ENCODE measurements at places on chromosomes 2 and 18.

GRCh38 chr18:55950379-55951166 lies 362.6 kb upstream of the TCF4 start:
- H3K27me3 ChIP-seq = no peaks in the 10 kb centered on the region
- no peak overlapping the region for H3K27ac ChIP-seq
- no peaks in the 10 kb centered on the region for H3K4me1 ChIP-seq

- H3K27me3 ChIP-seq = no peaks in the 10 kb centered on the region
- peak overlapping the region; percentile 100 for H3K4me3 ChIP-seq
- peak; percentile 81 for DNase-seq
- H3K27ac ChIP-seq = peak overlapping the region; percentile 95
- no peaks in the 10 kb centered on the region for H3K36me3 ChIP-seq
These were observed 43.7 kb downstream of the HDLBP start for GRCh38 chr2:241271706-241272302.

DNA sequence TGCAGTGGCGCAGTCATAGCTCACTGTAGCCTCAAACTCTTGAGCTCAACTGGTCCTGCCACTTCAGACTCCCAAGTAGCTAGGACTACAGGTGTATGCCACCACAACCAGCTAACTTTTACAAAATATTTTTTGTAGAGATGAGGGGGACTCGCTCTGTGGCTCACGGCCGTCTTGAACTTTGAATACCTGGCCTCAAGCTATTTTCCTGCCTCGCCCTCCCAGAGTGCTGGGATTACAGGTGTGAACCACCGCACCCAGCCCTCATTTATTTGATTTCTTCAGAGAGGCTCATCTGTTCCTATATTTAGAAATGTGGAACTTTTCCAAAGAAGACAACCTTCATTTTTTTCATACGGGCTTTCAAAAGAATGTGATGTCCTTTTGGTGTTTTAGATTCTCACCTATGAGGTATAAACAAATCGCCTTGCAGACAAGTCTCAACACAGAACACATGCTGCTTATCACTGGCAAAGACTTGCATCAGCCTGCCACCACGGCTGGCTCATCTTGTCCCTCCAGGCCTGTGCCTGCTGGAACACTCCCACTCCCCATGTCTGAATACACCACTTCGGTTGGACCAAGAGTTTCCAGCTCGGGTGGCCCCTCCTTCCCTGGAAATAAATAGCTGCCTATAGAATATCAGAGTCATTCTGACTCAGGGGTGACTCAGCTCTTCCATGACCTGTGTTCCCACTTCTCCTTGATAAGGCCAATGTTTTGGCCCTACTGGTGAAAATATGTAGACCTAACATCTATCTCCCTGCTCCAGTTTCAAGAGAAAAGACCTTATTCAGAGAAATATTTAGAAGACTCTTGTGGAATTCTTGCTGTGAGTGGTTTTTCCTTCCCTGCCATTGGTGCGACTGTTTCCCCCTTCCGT lies 202.6 kb downstream of the TGIF1 start:
- no peak overlapping the region for H3K4me3 ChIP-seq
- H3K27me3 ChIP-seq = no peaks in the 10 kb centered on the region
- peak; percentile 36 for DNase-seq
- no peaks in the 10 kb centered on the region for H3K36me3 ChIP-seq
- H3K27ac ChIP-seq = no peak overlapping the region
- no peaks in the 10 kb centered on the region for H3K4me1 ChIP-seq

DNA sequence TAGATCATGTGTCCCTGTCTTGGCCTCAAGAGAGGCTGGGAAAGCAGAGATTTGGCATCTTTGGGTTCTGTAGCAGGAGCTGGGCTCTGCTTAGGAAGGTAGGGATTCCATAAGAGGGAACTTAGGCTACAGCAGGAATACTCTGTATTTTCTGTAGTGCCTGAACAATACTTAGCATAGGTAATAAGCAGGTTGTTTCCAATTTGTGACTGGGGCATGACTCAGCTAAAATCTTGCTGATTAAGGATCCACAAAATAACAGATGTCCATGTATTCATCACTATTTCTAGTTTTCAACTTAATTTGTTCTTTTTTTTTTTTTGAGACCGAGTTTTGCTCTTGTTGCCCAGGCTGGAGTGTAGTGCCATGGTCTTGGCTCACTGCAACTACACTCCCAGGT lies 68.5 kb downstream of the SMAD4 start:
- no peaks in the 10 kb centered on the region for H3K27me3 ChIP-seq
- H3K36me3 ChIP-seq = no peaks in the 10 kb centered on the region
- no peak overlapping the region for H3K27ac ChIP-seq
- H3K4me3 ChIP-seq = no peak overlapping the region
- no peaks in the 10 kb centered on the region for H3K4me1 ChIP-seq

GRCh38 chr2:96921561-96922319 lies 51.9 kb upstream of the SEMA4C start:
- DNase-seq = no peak
- no peak overlapping the region for H3K4me3 ChIP-seq
- no peak overlapping the region for H3K27ac ChIP-seq
- no peaks in the 10 kb centered on the region for H3K4me1 ChIP-seq

GRCh38 chr2:140158259-140158658 lies 1378.1 kb upstream of the NXPH2 start:
- no peaks in the 10 kb centered on the region for H3K36me3 ChIP-seq
- H3K4me3 ChIP-seq = no peak overlapping the region
- H3K4me1 ChIP-seq = no peaks in the 10 kb centered on the region
- H3K27me3 ChIP-seq = no peaks in the 10 kb centered on the region
- DNase-seq = no peak

DNA sequence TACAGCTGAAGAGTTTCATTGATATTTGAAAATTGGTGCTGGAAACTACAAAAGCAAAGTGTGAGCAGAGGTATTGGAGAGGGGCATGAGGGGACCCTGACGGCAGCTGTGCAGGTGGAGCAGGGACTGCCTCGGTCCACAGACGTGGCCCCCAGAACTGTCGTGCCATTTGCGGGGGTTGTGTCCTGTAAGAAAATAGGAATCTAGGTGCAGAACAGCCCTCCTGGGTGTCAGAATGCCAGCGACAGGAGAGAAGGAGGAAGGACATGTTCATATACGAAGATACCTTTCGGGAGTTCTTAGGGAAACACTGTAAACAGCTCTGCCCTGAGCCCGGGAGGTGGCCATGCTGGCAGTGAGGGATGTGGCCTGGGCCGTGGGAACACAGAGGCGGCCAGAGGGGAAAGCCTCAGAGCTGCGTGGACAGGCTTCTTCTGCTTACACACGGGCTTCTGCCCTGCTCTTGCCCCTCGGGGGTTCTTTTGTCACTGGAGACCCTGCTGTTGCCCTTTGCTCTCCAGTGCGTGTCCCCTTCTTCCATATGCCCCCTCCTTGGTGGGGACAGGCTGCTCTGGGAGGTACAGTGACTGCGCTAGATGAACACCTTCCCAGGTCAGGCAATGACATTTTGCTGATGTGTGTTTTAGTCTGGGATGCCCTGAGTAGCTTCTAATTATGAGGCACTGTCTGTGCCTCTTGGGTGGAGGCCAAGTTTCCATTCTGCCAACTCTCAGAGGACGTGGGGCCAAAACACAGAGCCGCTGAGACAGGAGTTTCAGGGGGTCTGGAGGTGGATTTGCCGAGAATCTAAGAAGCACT lies 81.9 kb upstream of the TXNDC2 start:
- no peak for DNase-seq
- H3K27ac ChIP-seq = no peak overlapping the region
- no peak overlapping the region for H3K4me3 ChIP-seq
- H3K27me3 ChIP-seq = no peaks in the 10 kb centered on the region

DNA sequence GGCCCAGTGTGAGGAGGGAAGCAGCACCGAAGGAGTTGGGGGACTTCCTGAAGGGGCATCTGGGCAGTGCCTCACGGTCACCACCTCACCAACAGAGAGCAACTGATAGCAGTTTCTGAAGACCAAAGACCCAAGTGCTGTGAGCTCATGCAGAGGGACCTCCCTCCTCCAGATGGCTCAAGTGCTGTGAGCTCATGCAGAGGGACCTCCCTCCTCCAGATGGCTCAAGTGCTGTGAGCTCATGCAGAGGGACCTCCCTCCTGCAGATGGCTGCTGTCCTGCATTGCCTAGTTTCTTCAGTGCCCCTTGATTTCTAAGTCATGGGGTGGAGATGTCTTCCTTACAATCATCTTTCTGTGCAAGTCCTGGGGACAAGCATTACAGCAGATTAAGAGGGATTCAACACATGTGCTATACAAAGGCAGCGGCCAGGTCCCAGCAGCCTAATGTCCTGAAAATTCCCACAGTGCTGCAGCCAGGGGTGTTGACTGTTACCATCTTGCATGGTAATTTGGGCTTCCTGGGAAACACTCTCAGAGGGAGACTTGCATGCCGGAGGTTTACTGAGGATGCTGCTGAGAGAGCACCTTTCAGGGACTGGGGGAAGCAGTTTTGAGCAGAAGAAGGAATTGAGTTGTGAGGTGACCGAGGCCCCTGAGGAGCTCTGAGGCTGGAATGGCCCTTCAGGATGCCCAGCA lies 409.3 kb downstream of the GALR1 start:
- no peak for DNase-seq
- no peaks in the 10 kb centered on the region for H3K4me1 ChIP-seq
- no peaks in the 10 kb centered on the region for H3K27me3 ChIP-seq
- no peak overlapping the region for H3K27ac ChIP-seq

DNA sequence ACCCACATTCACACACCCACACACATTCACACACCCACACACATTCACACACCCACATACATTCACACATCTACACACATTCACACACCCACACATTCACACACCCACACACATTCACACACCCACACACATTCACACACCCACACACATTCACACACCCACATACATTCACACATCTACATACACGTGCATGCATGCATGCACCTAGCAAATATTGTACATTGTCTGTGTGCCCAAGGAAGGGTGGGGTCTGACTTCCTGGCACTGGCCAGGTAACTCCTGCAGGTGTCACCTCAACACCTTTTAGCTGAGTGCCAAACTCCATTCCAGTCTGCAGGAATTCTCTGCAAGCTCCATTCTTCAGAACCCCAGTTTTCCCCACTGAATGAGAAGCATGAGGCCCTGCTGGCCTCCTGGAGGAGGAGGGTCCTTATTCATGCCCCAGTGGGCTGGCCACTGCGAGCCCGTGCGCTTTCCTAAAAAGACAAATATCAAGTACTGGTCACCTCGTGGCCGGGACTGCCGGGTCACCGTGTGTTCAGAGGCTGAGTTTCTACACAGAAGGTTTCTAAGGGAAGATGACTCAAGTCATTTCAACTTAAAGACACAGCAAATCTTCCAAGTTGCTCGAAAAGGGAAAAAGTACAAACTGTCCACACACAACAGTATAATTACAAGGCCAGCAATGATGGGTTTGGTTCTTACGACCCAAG lies 131.5 kb downstream of the HDAC4 start:
- peaks cover 3% of the 10 kb centered on the region for H3K4me1 ChIP-seq
- no peak for DNase-seq
- H3K27me3 ChIP-seq = no peaks in the 10 kb centered on the region
- H3K4me3 ChIP-seq = no peak overlapping the region
- H3K36me3 ChIP-seq = no peaks in the 10 kb centered on the region

DNA sequence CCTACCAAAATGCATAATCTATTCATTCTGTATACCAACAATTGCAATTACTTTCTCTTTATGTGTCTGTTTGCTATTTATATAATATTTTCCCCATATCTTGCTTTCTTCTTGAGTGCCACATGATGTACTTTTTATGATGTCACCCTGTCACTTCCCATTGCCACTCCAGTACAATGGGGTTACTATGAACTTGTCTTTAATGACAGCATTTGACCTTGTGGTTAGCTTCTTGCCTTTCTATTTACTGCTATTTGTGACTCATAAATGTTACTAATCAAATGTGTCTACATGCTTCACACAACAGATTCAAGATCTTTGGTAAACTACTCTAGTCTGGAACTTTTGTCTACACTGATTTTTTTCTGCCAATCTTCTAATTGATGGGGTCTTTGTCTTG lies 486.3 kb downstream of the NR4A2 start:
- H3K4me3 ChIP-seq = no peak overlapping the region
- no peaks in the 10 kb centered on the region for H3K4me1 ChIP-seq
- no peak for DNase-seq
- no peaks in the 10 kb centered on the region for H3K27me3 ChIP-seq
- no peak overlapping the region for H3K27ac ChIP-seq

DNA sequence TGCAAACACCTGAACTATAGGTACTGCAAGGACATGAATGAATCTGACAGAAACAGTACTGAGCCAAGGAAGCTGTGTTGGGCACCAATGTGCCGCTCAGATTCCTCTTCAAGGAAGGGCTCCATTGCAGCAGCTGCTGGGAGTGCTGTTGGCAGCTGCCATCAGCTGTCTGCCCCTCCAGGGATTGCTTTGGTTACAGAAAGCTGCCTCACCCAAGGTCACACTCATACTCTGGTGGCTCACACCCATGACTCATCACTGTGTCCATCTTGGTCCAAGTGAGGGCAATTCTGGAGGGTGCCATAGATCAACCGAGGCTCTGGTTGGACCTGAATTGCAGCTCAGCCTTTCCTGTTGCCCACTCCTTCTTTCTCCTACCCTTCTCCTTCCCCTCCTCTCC lies 24.4 kb upstream of the TRPM8 start:
- no peaks in the 10 kb centered on the region for H3K27me3 ChIP-seq
- H3K27ac ChIP-seq = no peak overlapping the region
- DNase-seq = no peak
- no peaks in the 10 kb centered on the region for H3K4me1 ChIP-seq

DNA sequence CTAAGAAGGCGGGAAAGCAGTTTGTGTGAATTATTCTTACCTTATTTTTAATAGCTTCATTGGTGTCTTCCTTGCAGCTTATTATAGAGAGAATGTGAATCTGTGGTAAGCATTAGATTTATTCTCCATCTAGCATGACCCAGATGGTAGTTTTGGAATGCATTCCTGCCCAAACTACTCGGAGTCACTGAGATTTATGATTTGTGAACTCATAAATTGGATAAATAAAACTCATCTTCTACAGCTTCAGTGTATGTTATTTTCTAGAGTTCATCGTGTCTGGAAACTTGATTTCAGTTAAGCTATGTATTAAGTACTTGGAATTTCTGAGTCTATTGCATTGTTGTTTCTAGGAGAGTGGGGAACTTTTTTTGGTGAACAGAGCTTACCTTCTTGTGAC lies 170.5 kb downstream of the FAM210A start:
- DNase-seq = no peak
- peaks cover 14% of the 10 kb centered on the region for H3K4me1 ChIP-seq
- H3K4me3 ChIP-seq = no peak overlapping the region
- H3K27ac ChIP-seq = peak overlapping the region; percentile 80

GRCh38 chr2:108418416-108418815 lies 30.6 kb upstream of the GCC2 start:
- no peak overlapping the region for H3K27ac ChIP-seq
- H3K27me3 ChIP-seq = no peaks in the 10 kb centered on the region
- no peak overlapping the region for H3K4me3 ChIP-seq
- no peaks in the 10 kb centered on the region for H3K36me3 ChIP-seq

DNA sequence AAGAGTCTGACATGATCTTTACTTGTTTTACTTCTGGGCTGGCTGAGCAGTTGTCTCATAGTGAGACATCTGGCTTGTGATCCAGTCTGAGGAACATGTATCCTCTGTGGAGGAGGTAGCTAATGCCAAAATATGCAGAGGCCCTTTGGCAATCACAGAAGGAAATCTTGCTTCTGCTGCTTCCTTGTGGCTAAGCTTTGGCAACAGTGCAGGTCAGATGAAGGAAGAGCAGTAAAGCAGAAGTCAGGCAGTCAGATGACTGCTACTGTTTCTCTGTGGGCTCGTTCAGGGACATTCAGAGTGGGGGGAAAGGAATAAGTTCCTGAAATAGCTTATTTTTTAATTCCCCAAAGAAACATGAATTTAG lies 22.3 kb downstream of the DOK1 start:
- no peak overlapping the region for H3K27ac ChIP-seq
- H3K4me1 ChIP-seq = no peaks in the 10 kb centered on the region
- no peaks in the 10 kb centered on the region for H3K27me3 ChIP-seq
- DNase-seq = no peak
- no peaks in the 10 kb centered on the region for H3K36me3 ChIP-seq

GRCh38 chr18:6363216-6363615 lies 51.5 kb downstream of the L3MBTL4 start:
- DNase-seq = no peak
- no peak overlapping the region for H3K4me3 ChIP-seq
- H3K27me3 ChIP-seq = no peaks in the 10 kb centered on the region
- H3K4me1 ChIP-seq = no peaks in the 10 kb centered on the region
- no peak overlapping the region for H3K27ac ChIP-seq

Data from uterus (tissue), 4 donors.